Mucosa of gallbladder (tissue), 1 donor: ENCODE measurements at places on chromosomes 2 and 18. TPM values are rescaled to one million over a fixed set of nuclear protein-coding genes. Genes with fewer than 3 reads are reported as not detected.

- DNase-seq: no peak
Observed at GRCh38 chr2:122831649-122832048, 1076.2 kb downstream of the TSN start.

DNA sequence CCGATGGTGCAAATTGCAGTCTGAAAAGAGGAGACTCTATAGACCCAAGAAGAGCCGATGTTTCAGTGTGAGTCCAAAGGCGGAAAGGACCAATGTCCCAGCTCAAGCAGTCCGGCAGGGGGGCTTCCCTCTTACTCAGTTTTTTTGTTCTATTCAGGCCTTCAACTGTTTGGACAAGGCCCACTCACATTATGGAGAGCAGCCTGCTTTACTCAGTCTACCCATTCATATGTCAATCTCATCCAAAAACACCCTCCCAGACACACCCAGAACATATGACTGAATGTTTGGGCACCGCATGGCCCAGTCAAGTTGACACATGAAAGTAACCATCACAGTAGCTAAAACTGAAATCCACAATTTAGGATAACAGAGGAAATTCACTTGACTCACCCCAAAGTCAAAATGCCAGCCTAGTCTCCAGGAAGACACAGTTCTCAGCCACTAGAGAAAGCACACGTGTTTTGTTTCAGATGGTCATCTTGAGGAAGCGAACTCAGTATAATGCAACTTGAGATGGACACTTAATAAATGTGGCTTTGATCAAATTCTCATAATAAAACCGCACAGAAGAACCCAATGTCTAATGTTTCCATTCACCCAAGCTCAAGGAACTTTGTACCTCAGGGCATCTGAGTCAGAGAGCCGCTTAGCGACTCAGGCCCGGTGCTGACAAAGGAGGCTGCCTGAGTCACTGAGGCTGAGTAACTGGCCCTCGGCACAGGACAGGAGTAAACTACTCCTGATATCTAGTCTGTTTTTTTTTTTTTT lies 2.4 kb downstream of the FHL2 start:
- peak; percentile 83 for DNase-seq

NOL4 gene
- total RNA-seq: 1.1 TPM

DNA sequence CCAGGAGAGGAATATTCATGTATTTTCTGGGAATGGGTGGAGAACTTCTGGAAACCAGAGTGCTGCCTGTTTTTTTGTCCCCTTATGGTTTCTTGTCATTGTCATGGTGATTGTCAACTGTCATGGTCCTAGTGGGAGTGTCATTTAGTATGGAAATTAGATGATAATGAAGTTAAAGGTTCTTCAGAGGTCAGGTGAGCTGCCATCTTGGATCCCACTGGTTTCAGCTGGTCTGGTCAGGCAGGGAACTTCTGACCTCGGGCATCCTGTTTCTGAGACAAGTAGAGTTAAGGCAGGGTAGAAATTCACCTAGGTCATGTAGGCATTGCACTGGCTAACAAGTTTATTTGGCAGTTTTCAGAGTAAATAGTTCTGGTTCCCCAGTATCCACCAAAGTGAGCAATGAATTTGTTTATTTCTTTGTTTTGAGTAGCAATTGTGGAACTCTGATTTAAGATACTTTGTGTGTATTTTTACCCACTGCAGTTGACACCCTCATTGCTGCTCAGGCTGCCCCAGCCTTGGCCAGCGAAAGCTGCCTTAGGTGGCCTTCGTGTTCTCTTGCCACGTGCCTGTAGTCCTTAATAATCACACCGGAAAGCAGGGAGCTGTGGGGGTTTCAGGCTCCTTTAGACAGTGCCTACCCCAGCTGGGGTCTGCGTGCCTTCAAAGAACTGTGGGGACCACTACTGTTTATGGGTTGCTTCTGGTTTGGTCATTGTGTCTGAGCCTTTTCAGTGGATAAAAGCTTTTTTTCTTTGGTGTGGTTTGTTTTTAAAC lies 48.7 kb downstream of the NCK2 start:
- DNase-seq: no peak

HRH4 gene
- total RNA-seq: not detected

- no peak for DNase-seq
Observed at GRCh38 chr2:15747603-15748471, 156.2 kb downstream of the DDX1 start.

DNA sequence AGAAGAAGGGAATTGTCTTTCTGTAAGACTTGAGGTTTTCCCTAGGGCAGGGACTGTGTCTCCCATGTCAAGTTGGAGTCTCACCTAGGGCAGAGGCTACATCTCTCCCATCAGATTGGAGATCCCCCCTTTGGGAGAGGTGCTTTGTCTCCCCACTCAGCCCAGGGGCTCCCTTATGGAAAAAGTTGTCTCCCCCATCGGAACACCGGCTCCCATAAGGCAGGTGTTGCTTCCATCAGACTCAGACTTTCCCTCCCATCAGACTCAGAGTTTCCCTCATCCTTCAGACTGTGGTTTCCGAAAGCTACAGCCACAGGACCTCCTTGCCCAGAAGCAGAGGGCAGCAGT lies 5.8 kb downstream of the ANKRD53 start:
- DNase-seq: no peak

- DNase-seq: peak; percentile 42
Observed at GRCh38 chr2:133993160-133993559, 260.7 kb upstream of the MGAT5 start.

- no peak for DNase-seq
Observed at GRCh38 chr2:66531155-66531554, 96.2 kb downstream of the MEIS1 start.

- no peak for DNase-seq
Observed at GRCh38 chr2:96687266-96687665, 44.7 kb downstream of the FER1L5 start.

DNA sequence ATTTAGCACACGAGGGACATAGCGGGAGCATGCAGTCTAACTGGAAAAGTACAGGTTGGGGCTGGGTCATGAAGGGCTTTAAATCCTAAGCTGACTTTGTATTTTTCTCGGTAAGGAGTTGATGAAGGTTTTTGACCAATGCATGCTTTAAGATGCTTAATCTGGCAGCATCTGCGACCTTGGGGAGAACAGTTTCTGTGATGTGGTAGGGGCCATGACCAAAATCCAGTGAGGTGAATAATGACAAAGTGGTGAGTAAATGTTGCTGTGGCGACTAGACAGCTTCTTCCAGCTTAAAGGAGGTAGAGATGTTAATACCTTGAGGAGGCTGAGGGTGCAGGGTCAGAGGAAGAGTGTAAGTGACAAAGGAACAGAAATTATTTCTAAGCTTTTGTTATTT lies 174.6 kb upstream of the ALPP start:
- DNase-seq: no peak

WDFY1 gene
- total RNA-seq: 51.9 TPM

DNA sequence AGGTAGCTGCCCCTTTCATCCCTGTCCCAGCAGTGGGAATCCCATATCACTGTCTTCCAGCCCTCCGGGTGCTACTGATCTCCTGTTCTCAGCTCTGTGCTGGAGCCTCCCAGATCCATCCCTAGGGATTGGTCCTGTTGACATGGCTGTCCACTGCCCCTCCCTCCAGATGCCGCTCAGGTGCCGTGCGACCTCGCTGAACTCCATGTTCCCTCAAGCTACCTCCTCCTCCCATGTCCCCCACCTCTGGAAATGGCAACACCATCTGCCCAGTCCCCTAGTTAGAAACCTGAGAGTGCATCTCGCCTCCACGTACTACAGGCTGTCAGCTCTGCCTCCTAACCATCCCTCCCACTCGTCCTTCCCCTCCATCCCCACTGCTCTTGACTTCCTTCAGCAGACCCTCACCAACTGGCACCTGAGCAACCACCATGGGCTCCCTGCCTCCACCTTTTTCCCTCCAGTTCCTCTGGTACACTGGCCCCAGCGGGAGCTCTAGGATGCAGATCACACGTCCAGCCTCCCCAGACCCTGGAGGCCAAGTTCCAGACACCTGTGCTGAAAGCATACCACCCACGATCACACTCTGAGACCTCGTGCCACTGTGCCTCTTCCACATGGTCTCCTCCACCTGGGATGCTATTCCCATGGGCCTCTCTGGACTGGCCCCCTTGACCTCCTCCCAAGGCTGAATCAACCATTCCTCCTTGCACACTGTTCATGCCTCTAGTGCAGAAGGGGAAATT lies 106.8 kb downstream of the KLHL29 start:
- no peak for DNase-seq

MC4R gene
- not detected for total RNA-seq

- DNase-seq: no peak
Observed at GRCh38 chr2:221517696-221518151, 54.4 kb downstream of the EPHA4 start.

GRCh38 chr2:119123389-119123788 lies 35.2 kb downstream of the C1QL2 start:
- no peak for DNase-seq

GRCh38 chr18:3456686-3457069 lies 6.7 kb downstream of the TGIF1 start:
- no peak for DNase-seq

DNA sequence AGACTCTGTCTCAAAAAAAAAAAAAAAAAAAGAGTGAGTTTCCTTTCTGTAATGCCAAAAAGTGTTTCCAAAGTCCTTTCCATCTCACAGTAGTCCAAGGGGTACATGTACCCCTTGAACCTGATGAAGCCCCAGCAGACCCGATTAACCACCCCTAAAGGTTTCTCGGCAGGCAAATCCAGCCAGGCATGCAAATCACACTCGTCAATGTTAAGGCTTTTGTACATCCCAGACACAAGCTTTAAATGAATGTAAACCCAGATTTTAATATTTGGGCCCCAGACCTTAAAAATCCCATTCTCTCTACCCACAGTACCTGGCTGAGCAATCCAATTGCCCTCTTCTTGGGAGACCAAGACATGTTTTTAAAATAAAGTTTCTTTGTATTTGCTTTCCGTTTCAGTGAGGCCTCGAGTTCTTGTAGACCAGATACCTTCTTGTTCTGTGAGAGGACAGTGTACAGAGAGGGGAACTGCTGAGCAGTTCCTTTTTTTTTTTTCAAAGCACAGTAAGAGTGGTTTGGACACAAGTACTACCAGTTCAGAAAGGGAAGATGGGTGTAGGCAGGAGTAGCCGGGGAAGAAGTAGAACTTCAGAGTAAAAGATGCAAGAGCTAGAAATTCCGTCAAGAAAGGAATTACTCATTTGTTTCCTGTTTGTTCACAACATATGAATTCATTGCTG lies at the start of gene NLRC4:
NLRC4 (minus strand) TSS at position 465 of the 684 bp plus-strand sequence. CDS start 8,111 bp downstream, outside the sequence.
- no peak for DNase-seq

DNA sequence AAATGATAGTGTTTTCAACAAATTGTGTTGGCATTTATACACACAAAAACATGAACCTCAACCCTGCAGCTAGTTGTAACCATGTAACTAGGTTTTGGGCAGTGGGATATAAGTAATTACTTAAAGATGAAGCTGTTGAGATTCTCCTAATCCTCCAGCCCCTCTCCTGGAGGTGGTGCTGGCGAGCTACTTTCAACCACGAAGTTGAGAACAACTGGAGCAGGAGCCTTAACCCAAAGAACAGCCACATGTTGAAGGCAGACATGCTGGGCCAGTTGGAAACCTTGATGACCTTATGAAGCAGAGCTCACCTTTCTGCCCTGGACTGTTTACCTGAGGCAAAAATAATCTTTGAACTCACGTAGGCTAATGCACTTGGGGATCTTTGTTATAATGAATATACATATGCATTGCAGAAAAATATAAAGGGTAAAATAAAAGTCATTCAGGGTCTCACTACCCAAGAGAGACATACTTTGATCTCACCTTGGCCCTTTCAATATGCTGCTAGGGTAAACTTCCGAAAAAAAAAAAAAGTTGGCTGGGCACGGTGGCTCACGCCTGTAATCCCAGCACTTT lies 89.6 kb upstream of the NPAS2 start:
- DNase-seq: peak; percentile 57

DNA sequence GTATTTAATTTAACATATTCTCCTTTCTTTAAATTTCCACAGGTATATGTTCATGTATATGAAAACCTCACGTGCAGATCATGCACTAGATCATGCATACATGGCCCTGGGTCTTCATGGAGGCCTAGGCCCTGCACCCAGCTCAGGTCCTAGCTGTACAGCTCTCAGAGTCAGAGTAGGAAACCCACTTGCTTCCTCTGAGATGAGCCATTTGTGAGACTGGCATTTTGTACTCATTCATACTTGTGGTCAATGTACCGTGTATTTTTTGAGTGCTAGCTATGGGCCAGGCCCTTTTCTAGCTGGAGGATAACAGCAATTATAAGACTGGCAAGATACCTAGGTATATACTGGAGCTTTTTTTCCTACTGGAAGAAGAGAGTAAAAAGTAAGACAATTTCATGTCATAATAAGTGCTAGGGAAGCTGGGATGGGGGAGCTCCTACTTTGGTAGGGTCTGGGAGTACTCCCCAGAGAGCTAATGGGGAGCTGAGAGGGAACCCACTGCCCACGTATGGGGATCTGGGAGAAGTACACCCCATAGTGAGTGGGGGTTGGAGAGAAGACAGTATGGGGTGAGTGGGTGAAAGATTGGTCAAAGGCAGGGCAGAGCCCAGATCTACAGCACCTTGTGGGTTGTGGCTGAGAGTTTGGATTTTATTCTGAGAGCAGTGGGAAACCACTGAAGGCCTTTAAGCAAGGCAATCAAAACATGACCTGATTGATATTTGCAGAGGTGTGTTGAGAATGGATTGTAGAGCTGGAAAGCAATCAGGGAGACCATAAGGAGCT lies 72.0 kb downstream of the POLE4 start:
- no peak for DNase-seq

DNA sequence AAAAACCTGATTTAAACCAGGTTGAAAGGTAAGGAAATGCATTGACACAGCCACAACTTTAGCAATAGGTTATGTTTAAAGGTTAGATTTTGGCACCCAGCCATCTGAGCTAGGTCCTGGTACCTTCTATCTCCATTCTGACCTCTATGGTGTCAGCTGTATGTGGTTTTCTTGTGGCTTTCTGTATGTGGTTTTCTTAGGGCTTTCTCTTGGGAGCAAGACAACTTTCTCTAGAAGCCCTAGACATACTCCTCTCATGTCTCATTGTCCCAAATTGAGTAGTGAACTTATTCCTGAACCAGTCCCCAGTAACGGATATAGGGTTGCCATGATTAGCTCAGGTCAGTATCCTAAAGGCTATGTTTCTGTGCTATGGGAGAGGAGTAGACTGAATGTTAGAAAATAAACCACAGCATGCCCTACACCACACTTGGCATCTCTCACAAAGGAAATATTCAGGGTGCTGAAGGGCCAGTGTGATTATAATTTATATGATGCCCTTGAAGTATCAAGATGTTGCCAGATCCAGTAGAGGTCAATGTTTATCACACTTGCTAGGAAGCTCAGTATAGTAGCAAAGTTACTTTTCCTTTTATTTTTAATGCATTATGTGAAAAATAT lies 176.1 kb downstream of the CAPN13 start:
- no peak for DNase-seq

CDK5R2 gene
- 0.14 TPM for total RNA-seq

DNA sequence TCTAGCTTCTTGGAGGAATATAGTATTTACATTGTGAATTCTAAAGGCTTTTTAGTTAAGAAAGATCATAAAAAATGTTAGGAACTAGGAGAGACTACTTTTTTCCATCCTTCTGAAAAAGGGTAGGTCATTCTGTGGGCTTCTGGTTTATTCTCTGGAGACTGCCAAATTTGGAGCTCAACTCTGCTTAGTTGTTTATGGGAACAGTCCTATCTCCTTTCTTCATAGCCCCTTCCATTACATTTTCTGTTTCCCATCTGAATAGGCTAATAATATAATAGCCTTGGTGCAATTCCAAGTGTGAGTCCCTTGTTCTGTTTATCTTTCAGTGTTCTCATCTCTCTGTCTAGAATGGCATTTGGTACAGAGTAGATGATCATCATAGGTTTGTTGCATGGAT lies 15.6 kb downstream of the LAMA3 start:
- DNase-seq: no peak
